ENCODE measurements at places on chromosomes 6 and 20.
A peak's percentile ranks its signal among the peaks of the same experiment; 100 is the strongest.

DNA sequence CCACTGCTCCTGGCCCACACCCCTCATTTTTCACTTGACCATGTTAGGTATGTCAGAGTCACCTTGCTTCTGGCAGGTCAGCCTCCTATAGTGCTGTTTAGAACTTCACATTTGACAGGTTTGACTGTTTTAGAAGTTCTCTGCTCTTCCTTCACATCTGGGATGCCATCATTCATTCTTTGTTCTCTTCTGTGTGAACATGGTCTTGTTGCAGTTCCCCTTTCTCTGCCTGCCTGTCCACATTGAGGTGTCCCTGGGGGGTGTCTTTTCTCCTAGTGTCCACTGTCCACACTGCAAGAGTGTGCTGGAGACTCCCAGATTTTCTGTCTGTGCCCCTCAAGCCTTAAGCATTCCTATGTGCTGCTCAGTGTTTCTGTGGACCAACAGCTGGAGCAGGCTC lies 89.5 kb downstream of the JARID2 start:
- no peak for DNase-seq

- no peak for DNase-seq
These were observed 417 bp downstream of the NFATC2 start for GRCh38 chr20:51542033-51542570.

- DNase-seq, result peak; percentile 40
These were observed 150.1 kb downstream of the HAO1 start for GRCh38 chr20:7790189-7790588.

DNA sequence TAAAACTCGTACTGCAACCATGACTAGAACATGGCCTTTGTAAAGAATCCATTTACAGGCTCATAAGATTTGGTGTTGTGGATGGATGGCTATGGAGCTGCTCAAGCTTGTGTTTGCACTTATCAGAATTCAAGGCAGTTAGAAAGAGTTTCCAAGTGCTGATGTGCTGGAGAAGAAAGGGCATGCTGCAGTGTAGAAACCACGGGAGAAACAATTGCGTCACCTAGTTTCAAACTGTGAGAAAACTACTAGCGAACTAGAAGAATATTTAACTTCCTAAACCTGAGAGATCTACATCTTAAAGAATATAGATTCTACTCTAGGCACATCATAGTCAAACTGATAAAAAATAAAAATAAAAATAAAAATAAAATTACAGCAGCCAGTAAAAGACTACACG lies 116.2 kb downstream of the SGK1 start:
- DNase-seq, result no peak

DNA sequence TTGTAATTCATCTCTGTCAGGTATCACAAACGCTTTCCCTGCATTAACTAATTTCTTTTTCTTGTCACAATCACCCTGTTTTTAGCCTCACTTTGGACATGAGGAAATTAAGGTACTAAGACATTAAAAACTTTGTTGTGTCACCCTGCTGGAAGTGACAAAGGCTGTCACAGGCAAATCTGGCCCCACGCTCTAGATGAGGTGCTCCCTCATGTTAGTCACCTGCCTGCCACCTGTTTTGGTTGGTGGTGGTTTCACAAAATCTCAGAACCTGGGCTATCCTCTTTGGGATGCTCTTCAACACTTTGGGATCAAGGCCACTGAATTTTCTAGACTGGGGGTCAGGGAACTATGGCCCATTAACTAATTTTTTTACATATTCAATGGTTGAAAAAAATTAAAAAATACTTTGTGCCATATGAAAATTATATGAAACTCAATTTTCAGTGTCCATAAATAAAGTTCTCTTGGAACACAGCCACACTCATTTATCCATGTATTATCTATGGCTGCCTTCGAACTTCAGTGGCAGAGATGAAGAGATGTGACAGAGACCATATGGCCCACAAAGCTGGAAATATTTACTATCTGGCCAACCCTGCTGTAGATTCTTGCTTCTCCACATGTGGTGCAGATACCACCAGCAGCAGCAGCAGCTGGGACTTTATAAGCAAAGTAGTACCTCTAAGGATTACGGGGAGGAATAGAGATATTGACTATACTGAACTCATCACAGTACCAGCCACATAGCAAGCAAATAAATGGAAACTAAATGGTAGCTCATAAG lies 16.1 kb upstream of the TNFAIP3 start:
- DNase-seq, result no peak

- peak; percentile 82 for DNase-seq
These were observed 50.5 kb upstream of the ASIP start for GRCh38 chr20:34190679-34191090.

DNA sequence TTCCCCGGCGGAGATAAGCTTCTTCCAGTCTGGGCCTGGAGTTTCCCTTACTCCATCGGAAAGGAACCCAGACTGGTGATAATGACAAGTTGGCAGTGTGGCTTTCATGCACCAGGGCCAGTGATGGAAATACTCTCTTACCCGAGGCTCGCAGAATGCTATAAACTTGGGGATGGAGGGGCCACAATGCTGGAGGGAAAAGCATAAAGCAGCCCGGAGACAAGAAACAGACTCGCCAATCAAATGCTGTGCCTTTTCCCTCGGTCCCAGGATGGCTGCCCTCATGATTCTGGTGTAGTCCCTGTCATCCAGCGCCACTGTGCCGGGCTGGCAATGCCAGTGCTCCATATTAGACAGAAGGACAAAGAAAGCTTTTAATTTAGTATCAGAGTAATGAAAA lies 325.6 kb downstream of the THBS2 start:
- no peak for DNase-seq

All from fibroblast of skin of back (primary cell).